Effector CD8-positive, alpha-beta T cell (primary cell): ENCODE measurements at places on chromosomes 6 and 20.

- no peak for DNase-seq
Measured at GRCh38 chr6:134309227-134309626, 8.7 kb downstream of the SGK1 start.

- no peak for DNase-seq
Measured at GRCh38 chr6:132458887-132459604, 53.9 kb downstream of the STX7 start.

DNA sequence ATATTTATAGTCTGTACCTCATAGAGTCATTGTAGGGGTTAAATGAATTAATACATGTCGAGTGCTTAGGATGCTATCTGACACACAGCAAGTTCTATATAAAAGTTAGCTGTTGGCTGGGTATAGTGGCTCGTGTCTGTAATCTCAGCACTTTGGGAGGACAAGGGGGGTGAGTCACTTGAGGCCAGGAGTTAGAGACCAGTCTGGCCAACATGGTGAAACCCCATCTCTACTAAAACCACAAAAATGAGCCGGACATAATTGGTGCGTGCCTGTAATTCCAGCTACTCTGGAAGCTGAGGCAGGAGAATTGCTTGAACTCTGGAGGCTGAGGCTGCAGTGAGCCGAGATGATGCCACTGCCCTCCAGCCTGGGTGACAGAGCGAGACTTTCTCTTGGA, 222.9 kb downstream of the UBE3D start:
- no peak for DNase-seq

DNA sequence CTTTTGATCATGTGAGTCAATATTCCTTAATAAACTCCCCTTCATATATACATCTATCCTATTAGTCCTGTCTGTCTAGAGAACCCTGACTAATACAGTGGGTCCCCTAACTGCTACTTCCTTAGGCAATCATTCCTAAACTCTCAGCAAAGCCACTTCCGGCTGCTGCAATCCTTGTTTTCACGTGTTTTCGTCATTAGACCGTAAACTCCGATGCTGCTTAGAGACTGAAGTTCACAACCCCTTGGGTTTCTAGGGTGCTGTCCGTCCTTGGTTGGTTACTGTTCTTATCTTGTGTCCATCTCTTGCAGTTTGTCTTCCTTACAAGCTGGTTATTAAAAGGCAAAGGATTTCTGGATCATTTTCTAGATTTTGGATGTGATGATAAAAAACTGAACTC, 106.4 kb downstream of the GMPR start:
- no peak for DNase-seq

- no peak for DNase-seq
Measured at GRCh38 chr20:362271-363254, 15.7 kb downstream of the NRSN2 start.

DNA sequence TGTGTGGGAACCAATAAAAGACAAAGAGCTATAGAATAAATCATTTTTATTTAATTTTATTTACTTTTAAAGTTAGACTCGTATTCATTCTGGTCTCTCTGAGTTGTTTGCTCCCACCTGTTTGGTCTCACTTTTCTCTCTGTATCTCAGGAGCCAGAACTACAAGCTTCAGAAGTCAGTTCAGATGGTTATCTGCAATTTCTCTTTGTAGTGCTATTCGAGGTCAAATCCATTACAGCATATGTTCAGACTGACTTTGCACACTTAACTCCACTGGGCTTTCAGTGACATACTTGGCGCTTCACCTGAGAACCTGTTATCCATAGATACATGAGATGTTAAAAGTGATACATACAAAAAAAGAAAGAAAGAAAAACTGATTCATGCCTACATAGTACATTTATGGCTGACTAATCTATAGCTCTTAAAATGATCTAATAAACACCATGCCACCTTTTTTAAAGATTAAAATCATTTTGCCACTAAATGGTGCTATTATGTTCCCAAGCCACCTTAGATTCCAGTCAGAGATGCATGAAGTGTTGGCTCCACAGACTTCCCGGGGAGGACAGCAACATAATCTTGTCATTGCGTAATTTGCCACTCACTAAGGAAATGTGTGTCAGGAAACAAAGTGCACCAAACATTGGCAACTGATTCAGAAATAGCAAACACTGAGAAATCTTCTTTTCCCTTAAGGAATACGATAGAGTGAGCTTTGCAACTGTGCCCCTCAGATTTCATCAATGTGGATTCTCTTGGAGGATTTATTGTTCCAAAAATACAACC, 396.7 kb downstream of the HACE1 start:
- no peak for DNase-seq

- DNase-seq = no peak
Measured at GRCh38 chr6:111805511-111806164, 67.6 kb downstream of the FYN start.

- DNase-seq = no peak
Measured at GRCh38 chr6:1821164-1821512, 211.4 kb downstream of the FOXC1 start.

GRCh38 chr6:5457041-5457440, 195.7 kb downstream of the FARS2 start:
- DNase-seq = no peak

DNA sequence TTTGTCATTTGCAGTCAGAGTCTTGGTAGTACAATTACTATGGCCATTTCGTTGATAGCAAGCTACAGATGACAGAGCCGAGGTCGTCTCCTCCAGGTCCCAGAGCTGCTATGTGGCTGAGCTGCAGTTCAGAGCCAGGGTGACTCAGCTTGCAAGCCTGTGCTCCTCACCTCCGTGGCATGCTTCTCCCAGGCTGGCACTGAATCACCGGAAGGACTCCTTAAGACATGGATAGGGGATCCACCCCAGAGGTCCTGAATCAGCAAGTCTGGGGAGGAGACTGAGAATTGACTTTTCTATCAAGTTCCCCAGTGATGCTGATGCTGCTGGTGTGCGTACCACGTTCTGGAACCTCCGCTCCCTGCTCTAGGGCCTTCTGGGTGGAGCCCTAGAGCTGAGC, 291.2 kb downstream of the CDH26 start:
- no peak for DNase-seq

DNA sequence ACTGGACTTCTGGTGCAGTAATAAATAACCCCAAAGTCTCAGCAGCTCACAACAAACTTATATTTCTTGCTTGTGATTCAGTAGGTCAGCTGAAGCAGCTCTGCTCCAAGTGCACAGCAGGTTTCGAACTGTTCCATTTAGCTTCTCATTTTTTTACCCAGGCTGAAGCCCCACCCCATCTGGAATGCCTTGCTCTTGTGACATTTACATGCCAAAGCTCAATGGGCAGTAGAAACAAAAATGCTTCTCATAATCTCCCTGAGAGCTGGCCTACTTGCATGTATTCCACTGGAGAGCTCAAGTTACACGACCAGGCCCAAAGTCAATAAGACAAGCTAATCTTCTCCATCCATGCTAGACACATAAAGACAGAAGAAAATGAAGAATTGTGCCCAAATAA, 165.2 kb downstream of the HAO1 start:
- no peak for DNase-seq
